ENCODE measurements at places on chromosomes 4 and X.

DNA sequence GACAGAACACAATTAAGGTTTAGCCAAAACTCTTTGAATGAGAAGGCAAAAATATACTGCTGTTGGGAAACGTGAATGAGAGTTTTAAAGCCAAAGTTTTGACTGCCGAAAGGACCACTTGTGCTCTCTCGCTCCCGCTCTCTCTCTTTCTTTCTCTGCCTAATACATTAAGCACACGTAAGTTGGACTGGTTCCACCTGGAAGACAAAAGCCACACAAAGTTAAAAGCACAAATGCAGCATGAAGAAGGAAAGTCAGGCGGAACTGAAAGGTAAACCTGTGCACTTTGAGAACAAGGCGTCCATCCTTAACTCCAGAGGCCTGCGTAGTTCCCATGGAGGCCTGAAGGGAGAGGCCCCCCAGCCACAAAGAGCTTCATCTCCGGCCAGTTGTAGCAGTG, 1.9 kb downstream of the DCAF12L2 start:
- DNase-seq: no peak

DNA sequence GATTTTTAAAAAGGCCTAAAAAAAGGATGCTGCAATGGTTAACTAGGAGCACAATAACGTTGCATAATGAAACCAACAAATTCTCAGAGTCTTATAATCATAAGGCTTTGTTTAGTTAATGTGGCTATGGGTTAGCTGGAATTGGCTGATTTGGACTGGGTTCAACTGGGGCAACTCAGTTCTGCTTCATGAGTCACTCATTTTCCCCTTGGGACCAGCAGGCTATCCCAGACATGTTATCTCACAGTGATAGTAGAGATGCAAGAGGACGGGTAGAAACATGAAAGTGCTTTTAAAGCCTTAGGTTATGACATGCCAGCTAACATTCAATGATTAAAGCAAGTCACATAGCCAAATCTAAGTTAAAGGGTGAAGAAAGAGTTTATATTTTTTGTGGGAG, 189.2 kb upstream of the GK2 start:
- no peak for DNase-seq

GRCh38 chr4:48228949-48229348, 40.7 kb downstream of the TEC start:
- DNase-seq: no peak

GRCh38 chr4:21742326-21742725, 206.2 kb downstream of the KCNIP4 start:
- DNase-seq: no peak

DNA sequence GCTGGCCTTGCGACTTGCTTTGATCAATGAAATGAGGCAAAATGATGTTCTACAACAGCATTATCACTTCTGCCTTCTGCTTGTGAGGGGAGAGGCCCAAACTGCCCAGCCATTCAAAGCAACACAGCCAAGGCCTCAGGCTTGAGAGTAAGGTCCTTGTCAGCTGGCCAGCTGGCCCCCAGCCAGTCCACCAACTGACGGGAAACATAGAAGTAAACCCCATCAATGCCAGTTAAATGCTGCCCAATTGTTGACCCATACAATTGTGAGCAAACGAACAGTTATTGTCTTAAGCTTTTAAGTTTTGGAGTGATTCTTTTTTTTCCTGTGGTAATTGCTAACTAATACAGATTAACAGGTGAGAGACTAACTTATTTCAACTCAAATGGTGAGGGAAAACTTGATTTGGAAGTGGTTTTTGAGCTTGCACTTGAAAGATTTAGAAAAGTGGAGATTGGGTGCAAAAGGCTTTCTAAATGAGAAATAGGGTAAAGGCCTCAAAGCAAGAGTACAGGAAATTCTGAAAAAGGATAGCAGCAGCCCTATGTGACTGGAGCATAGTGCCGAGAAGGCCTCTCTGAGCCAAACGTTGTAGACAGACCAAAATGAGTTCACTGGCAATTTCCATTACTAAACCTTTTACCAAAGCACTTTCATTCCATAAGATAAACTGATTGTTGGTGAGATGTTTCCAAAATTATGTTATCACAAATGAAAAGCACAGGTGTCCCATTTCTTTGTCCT, 66.9 kb downstream of the ARHGEF38 start:
- no peak for DNase-seq

GRCh38 chr4:22179124-22179874, 230.7 kb upstream of the KCNIP4 start:
- DNase-seq: peak; percentile 45

- DNase-seq: no peak
Measured at GRCh38 chr4:73010789-73011628, 58.5 kb downstream of the COX18 start.

DNA sequence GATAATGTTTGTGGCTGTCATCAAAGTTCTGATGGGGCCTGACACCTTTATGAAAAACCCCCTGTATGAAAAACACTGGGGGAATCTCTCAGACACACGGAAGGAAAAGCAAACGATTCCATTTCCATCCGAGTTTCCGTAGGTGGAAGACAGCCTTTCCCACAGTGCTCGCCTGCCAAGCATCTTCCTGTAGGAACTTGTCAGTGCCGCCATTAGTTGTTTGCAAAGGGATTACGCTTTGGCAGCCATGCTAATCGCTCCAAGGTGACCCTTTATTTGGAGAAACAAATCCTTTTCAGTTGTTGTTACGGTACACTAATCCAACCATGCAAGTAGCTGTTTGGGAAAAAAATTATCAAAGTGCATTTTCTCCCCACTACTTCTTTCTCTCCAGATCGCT, 44.4 kb upstream of the STOX2 start:
- DNase-seq: no peak

GRCh38 chr4:7607156-7607910, 172.6 kb upstream of the PSAPL1 start:
- no peak for DNase-seq

DNA sequence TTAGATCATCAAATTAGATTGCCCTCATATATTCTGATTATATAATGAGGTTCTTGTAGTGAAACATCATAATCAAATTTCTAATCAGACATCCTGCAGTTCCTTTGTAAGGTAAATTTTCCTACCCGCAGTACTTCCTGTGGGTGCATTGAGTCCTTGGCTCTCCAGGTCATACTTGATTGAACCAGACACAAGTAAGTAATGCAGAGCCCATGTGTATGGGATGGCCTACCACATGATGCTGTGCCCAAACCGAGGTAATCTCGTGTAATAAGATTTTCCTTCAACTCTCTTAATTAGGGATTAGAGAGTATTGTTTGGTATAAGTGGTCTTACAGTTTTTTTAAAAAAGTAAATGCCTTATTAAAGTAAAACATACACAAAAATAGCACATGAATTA, 1841.8 kb downstream of the PCDH7 start:
- DNase-seq: no peak

DNA sequence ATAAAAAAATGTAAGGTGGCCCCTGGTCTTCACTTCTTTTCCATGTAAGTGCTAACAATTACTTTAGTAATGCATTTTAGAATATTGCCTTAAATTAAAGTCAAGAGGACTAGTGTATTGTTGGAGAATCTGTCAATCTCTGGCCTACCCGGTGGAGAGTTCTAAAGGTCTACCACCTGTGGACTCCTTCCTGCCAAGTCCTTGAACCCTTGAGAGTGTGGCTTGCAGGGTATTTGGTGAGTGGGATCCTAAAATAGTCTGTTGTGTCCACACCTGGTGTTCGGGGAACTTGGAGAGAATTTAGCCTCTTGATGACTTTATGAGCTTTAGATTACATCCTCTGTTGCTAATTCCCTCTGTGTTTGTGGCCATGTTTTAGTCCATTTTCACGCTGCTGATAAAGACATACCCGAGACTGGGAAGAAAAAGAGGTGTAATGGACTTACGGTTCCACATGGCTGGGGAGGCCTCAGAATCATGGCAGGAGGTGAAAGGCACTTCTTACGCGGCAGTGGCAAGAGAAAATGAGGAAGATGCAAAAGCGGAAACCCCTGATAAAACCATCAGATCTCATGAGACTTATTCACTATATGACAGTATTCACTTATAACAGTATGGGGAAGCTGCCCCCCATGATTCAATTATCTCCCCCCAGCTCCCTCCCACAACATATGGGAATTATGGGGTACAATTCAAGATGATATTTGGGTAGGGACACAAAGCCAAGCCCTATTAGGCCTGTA, 23.8 kb downstream of the DDIT4L start:
- no peak for DNase-seq

DNA sequence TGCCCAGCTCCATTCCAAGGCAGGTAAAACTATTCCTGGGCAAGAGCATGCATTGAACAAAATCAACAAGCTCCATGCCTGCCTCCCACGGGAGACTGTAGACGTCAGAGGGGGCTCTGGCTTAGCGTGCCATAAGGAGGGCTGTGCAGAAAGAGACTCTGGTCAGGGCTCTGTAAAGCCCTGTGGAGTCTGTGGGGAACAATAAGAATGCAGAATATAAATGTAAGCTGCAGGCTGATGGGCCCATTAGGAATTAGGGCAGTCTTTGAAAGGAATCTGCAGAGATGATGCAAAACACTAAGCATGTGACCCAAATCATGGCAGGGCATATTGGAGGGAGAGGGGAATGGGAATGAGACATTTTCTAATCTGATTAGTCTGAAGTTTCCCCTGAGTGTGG, 170.3 kb downstream of the EFHC2 start:
- no peak for DNase-seq
